GM12891 (cell line): ENCODE measurements at places on chromosomes 12 and 14.

DNA sequence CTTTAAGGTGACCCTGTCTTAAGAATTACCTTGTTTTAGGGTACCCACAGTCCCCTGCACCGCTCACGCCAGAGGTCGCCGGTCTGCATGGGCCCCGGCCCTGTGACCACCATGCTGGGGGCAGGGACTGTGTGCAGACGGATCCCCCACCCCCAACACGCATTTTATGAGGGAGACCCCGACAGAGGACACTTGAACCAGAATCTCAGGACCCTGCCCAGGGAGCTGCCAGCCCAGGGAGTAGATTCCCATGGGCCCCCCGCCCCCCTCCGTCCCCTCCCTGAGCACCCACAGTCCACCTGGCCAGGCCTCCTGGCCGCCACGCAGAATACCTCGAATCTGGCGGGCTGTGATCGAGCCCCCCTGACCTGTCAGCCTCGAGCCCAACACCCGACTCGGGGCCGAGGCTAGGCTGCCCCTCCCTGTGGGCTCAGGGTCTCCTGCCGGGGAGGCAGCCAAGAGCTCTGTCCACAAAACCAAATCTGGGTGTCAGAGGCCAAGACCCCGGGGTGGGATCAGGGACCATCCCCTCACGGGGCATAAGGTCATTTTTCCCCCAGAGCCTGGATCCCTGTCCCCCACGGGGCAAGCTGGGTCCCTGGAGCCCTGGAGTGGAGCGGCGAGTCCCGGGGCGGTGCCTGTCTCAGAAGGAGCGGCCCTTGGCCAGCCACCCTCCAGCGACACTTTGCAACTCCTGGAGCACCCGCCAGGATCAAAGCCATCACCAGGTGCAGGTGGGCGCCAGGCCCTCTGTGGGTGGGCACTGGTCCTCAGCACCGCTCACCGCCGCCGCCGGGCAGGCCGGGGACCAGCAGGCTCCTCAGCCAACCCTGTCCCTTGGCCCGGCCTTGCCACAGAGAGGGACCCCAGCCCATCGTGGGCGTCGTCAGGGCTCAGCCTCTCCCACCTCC is 155.8 kb upstream of the PKP2 start:
- no peak for DNase-seq

DNA sequence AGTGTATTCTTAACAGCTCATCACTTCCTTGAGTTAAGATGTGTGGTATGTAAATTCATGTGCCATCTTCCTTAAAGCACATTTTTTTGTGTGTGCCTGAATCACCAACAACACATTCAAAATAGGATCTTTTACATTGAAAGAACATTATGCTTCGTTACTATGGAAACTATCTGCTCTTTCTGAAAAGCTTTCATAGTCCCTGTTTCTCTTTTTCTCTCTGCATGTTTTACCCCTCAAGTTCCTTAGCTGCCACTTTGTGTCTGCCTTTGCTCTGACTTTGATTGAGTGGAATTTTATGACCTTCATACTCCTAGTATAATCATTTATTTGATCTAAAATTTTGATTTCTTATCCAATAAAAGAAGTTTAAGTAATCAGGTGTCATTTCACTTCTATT is 880.3 kb upstream of the FOXG1 start:
- no peak for DNase-seq

- DNase-seq, result no peak
Observed at GRCh38 chr14:25034803-25035681, 14.9 kb downstream of the STXBP6 start.

DNA sequence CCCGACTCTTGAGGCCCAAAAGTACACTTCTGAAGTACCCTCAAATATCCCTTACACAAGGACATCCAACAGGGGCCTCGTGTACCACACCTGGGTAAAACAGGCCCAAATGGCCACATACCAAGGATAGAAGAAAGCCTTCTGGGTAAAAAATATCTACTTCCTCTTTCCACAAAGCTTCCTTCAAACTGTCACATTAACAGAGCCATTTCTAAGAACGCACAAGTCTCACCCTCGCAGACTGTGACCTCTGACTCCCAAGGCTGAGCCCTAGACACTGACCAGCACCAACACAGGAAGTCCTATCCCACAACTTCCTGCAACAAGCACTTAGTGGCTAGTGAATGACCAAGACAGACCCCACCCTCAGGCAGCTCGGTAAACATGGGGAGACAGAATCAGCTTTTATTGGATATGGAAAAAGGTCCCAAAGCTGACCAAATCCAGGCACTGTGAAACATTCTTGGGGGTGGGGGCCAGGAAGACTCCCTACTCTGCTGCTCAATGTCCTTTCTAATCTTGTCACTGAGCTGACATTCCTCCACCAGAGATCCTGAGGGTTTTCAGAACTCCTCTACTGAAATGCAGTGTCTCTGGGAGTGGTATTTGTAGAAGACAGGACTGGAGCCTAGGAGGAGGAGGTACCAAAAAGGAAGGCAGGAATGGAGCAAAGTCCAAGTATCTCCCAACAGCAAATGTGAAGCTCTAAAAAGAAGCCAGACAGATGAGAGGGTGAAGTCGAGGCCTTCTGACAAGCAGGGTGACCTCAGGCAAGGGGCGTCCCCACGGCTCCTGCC is 15.9 kb downstream of the KCTD10 start:
- no peak for DNase-seq

DNA sequence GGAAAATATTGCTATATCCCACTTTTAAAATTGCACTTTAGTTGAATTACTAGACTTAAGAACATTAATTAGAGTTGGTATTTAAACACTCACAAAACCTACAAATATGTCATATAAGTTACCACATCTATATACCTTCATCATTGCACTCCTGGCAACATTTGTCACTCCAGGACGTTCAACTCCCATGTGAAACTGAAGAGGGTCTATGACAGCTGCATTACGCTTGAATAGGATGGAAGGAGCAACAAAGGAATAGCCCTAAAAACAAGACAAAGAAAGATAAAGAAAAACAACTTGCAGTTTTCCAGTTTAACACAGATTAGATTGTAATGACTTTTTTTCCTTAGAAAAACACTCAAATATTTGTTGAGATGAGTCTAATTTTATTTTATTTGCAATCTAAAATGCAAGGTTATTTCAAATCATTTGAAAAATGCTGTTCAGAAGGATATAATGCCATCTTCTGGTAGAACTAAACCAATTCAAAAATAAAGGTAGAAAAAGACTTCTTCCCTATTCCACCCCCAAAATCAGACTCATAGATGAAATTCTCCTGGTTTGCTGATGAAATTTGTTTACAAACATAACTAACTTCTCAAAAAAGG is 84.3 kb upstream of the TTC7B start:
- DNase-seq, result no peak

DNA sequence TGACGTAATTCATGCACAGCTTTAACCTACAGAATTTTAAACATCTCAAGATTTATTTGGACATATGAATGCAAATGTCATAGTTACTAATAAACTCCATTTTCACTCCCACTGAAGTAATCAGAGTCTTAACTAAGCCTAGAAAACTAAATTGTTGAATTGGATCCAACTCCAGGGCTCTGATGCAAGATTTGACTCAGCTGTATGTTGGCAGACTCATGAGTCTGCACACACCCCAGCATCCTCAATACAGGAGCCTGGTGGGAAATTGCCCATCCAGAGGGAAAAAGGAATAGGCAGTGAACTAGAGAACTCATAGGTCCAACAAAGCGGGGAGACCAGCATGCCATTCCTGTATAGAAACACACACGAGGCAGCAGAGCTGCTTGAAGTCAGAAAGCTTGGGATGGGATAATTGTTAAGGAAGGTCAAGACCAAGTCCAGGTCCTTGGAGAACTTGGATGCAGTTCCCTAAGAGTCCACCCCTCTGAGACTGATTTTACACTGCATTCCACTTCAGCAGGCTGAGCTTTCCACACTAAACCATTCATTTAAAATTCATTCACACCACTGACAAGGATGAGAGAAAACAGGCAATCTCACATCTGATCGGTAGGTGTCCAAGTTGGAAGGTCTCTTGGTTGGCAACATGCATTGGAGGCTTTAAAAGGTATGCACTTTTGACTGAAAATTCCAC is 14.4 kb downstream of the TMTC1 start:
- DNase-seq, result no peak
